Neuronal stem cell (in vitro differentiated cells): ENCODE measurements at places on chromosomes 2 and 18.

GRCh38 chr2:55080204-55080738 lies 30.0 kb upstream of the RTN4 start:
- no peak for DNase-seq

DNA sequence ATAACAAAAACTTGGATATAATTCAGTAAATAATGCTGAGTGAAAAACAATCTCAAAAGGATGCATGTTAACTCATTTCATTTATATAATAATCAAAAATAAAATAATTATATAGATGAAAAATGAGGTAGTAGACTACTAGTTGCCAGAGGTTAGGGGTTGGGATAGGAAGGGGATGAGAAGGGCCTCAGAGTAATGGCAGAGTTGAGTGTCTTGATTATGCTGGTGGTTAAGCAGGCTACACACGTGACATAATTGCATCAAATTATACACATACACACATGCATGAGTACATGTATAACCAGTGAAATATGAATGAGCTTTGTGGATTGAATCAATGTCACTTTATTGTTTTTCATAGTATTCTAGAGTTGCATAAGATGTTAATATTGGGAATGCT lies 201.0 kb downstream of the RIT2 start:
- no peak for DNase-seq

- no peak for DNase-seq
Observed at GRCh38 chr2:47808614-47809013, 25.7 kb downstream of the MSH6 start.

GRCh38 chr2:241048149-241048948 lies 49.9 kb downstream of the SNED1 start:
- DNase-seq = no peak

- DNase-seq = no peak
Observed at GRCh38 chr2:15782009-15782751, 158.2 kb upstream of the MYCN start.

DNA sequence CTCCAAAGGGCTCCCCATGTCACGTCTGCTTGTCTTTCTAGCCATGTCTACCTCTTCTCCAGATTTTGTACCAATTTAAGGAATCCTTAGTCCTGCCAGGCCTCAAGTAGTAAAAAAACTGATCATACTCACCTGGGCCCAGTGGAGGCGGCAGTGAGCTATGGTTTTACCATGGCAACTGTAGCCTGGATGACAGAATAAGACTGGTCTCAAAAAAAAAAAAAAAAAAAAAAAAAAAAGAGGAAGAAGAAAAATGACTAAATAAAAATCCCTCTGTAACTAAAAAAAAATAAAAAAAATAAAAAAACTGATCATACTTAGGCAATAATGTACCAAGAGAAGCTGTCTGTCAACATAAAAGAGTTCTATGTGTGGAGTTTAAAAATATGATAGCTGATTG lies 221.6 kb downstream of the NR4A2 start:
- no peak for DNase-seq

- no peak for DNase-seq
Observed at GRCh38 chr2:95388091-95388692, 14.3 kb upstream of the FAHD2A start.

GRCh38 chr18:64275593-64276300 lies 126.9 kb upstream of the LINC00305 start:
- DNase-seq = no peak

DNA sequence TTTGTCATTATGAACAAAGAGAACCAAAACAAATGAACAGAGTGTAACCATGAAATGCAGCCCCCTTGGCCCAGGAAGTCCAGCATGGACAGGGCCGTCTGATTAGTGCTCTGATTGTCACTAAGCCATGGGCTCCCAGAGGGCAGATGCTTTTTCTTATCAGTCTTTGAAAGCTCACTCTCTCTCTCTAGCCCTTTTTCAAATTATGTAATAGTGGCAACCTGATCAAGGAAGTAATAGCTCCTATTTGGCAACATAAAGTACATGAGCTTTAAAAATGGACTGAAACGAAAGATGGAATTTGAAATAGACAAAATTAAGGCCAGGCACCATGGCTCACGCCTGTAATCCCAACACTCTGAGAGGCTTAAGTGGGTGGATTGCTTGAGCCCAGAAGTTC lies 32.4 kb upstream of the EPG5 start:
- no peak for DNase-seq

GRCh38 chr18:76246590-76246989 lies 248.5 kb downstream of the ZNF516 start:
- no peak for DNase-seq

GRCh38 chr2:14635391-14635871 lies 2.9 kb downstream of the LRATD1 start:
- DNase-seq = no peak

GRCh38 chr2:26555246-26556133 lies 77.6 kb upstream of the OTOF start:
- DNase-seq = no peak

DNA sequence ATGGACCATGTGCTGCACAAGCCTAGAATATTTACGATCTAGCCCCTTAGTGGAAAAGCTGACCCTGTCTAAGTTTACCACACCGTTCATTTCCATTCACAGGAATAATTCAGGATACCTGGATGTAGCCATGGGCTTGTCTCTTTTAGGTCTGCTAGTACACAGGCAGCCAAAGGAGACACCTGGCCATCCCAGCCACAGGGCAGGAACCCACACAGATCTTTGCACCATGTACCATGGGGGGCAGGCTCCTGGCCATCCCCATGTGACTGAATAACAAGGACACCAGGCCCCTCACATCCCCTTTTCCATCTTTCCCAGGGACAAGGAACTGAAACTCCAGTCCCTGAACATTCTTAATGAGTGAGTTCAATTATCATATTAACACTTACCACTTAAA lies 467.3 kb upstream of the MYT1L start:
- DNase-seq = no peak

DNA sequence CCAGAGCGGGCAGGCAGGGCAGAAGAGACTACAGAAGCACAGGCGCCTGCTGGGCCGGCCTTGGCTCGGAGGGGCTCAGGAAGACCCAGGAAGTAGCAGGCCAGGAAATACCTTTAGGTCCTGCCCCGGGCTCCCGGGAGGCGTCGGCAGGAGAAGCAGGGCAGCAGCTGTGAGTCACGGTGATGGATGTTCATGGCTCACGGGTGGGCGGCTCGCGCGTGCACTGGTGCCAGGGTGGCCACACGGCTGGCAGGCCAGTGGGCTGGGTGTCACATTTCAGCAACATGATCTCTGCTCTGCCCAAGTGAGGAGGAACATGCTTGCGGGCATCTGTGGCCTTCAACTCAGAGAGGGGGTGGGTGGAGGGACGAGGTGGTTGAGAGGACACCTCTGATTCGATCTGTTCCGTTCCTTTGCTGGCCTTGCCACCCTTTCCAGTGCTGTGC lies 139.3 kb downstream of the KLHL29 start:
- DNase-seq = no peak

- DNase-seq = no peak
Observed at GRCh38 chr18:49591271-49591670, 29.4 kb downstream of the LIPG start.

- DNase-seq = no peak
Observed at GRCh38 chr18:55139836-55140235, 180.6 kb upstream of the CCDC68 start.

DNA sequence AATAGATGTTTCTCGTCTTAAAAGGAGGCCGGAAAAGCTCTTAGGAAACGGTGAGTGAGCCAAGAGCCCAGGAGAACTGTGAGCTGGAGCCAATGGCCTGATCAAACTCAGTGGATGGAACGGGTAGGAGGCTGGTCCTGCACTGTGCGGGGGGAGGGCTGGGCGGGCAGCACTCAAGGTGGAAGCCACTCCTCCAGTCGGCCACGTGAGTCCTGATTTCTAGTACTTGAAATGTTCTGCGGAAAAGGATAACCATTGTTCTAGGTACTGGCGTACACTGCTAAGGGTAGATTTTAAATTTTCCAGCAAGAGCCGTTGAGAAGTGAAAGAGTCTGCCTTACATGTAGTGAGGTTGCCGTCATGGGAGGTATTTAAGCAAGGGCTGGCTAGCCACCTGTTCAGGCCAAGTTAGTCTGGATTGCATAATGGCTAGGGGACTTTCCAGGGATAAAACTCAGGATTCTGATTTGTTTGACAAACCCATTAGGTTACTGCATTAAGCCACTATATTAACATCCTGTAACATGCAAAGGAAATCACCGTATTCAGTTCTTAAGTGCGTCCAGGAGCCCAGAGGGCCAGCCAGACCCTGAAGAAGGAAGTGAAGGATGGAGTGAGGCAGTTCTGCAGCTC lies 51.3 kb upstream of the ODC1 start:
- no peak for DNase-seq

DNA sequence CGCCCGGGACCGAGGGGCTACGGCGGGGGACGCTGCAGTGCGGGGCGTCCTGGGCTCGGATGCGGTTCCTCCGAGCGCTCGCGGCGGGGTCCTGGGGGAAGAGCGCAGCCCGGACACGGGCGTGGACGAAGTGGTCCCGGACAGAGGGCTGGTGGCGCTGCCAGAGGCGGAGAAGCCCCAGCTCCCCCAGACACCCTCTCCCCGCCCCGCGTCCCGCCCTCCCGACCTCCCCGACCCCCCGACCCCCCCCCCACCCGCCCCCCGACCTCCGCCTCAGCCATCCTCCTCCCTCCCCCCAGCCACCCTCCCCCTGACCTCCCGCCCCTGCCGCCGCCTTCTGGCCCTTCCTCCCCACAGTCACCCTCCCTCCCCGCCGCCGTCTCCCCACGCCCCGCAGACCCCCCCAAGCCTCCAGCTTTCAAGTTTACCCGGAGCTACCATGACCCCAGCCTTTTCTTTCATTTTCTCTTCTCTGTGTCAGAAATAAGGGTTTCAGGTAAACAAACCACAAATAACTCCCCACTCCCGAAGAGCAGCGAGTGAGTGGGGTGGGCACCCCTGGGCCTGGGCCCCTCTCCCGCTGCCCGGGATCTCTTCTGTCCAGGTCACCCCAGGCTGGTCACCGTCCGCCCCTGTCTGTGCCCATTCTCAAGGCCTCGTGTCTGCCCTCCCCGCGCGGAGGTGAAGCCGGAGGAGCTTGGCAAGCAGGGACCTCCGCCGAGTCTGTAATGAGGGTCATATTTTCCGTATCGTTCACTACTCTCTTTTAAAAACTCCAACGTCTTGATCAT lies 5.1 kb downstream of the NFATC1 start:
- no peak for DNase-seq

DNA sequence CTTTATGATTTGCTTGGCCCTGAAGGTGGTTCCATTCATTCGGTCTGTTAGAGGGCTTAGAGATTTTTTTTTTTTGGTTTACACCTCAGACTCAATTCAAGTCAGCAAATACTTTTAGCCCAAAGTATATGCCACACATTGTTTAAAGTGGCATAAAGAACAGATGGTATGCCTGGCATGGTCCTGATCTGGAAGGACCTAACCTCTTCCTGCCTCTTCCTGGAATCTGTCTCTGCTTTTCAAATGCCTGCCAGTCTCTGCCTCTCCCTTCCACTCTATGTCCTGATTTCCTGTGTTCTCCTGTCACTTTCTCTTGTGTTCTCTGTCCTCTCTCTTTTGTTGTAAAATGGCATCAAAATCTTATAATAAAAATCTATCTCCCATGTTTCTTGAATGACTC lies 158.0 kb downstream of the ANKRD30B start:
- no peak for DNase-seq

GRCh38 chr2:12429779-12430406 lies 286.8 kb upstream of the TRIB2 start:
- no peak for DNase-seq

DNA sequence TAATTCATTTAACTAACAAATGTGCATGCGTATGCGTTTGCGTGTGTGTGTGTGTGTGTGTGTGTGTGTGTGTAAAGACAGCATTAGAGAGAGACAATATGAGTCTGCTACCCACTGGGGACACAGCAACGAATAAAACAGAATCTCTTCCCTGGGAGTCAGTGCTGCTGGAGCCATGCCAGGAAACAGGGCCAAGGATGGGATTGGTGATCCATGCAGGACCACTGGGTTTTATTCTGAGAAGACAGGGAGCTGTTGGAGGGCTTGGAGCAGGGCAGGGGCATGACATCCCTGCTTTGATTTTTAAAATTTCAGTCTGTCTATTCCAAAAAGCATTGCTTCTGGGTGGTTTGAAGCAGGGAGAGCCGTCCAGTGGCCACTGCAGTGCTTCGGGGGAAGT lies 62.9 kb downstream of the PDCL3 start:
- DNase-seq = no peak

- no peak for DNase-seq
Observed at GRCh38 chr2:237456200-237456843, 30.7 kb upstream of the MLPH start.

DNA sequence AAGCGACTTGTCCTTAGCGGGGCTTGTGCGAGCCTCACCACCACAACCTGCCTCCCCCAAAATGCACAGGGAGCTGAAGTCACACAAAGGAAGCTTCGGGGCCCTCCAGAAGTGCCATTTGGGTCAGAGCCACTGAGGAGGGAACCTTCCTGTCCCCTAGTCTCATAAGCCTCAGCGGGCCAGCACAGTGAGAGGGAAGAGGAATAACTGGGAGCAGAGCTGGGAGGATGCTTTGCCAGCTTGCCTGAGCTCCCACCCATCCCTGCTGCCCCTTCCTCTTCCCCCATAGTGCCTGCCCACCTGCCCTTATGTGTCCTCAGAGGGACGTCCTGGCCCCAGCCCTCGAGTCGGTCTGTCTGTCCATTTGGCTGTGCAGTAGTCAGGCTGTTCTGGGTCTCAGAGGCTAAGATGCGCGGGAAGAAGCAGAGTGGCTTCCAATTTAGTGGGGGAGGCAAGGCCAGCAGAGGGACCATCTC lies 51.8 kb upstream of the GPR17 start:
- no peak for DNase-seq

GRCh38 chr2:219947575-219947974 lies 320.1 kb downstream of the SLC4A3 start:
- no peak for DNase-seq

DNA sequence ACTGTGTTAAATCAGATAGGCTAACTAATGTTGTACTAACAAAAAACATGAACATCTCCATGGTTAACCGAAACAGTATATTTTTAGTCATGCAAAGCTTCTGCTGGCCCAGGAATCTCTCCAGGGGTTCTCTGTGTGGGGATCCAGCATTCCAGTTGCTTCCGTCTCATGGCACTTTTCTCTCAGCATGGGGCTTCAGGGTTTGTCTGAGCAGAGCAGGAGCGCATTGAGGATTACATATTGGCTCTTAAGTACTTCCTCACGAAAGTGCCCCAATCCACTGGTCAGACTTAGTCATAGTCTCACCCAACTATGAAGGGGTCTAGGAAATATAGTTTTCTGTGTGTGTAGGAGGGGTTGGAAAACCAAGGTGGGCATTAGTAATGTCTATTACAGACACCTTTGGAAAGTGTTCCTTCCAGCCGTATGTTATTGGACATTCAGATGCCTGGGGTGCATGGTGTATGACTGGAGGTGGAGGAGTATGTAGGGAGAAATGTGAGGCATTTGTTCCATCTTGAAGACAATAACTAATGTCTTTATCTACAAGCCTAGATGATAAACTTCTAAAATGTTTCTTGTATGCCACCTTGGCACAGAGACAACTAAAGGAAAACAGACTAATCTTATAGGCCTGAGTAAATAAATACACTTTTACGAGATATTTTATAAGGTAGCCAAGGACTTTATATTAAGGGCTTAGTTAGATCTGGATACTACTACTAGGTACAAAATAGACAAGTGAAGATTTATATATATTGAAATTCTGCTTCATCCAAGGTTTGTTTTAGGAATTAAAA lies 123.8 kb upstream of the ZEB2 start:
- no peak for DNase-seq

GRCh38 chr2:44201648-44202165 lies 33.0 kb downstream of the PPM1B start:
- DNase-seq = no peak
